AG08396 (cell line): ENCODE measurements at places on chromosomes 6 and 20.

- DNase-seq = peak; percentile 8
Measured at GRCh38 chr6:16803294-16804200, 42.3 kb upstream of the ATXN1 start.

DNA sequence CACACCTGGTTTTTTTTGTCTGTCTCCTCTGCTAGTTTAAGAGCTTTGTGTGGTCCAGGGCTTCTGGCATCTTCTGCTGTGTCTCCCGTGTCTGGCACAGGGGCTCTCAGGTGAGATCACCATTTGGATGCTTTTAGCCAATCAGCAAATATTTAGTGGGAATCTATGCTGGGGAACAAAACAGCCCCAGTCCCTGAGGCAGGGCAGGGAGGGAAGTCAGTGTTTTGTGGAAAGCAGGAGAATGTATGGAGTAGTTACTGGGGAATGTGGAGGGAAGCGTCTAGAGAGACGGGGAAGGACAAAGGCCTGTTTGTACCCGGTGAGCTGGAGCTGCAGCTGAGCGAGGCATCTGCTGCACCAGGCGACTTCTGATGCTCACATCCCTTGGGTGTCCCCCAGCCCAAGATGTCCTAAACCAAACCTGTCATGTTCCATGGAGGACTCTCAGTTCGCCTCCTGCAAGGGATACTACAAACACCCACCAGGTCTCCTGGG lies 49.3 kb upstream of the NNAT start:
- no peak for DNase-seq

- no peak for DNase-seq
Measured at GRCh38 chr6:103000688-103001087, 1607.2 kb downstream of the GRIK2 start.

- DNase-seq = no peak
Measured at GRCh38 chr6:88365230-88365629, 199.1 kb upstream of the CNR1 start.

DNA sequence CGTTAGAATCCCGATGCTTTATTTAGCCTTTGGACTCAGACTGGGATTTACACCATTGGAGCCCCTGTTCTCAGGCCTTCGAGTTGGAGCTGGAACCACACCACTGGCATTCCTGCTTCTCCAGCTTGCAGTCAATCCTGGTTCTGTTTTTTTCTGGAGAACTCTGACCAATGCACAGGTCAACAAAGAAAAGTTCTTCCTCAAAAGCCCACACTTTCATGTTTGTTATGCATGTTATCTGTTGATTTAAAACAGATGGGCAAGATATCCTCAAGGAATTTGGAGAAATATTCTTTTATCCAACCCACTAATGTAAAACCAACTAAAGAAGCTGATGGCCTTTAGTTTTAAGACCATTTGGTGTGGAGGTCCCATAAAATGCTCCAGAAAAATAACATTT lies 205.7 kb downstream of the ANKRD60 start:
- DNase-seq = no peak

DNA sequence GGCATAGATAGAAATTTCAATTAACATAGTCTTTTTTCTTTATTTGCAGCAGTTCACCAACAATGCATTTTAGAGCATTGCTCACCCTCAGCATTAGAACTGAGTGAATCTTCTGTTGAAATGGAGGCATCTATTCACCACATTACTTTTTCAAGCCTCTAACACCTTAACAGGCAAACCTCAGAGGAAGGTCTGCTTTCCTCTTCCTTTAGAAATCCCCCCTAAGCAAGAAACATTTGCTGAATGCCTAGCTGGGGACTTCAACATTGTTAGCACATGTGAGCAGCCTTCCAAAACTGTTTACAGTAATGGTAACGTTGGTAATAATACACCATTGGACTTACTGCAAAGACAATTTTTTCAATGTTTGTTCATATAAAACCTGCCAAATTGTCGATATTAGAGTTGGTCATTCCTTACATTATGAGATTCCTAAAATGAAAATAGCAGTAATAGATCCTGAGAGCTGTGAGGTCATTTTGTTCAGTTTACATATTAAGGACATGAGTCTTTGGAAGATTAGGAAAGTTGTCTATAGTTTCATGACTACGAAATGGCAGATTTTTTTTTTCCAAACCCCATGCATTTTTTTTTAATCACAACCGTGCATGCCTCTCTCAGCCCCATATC lies 20.6 kb upstream of the AKIRIN2 start:
- no peak for DNase-seq

- no peak for DNase-seq
Measured at GRCh38 chr6:158912655-158913054, 87.3 kb downstream of the RSPH3 start.

DNA sequence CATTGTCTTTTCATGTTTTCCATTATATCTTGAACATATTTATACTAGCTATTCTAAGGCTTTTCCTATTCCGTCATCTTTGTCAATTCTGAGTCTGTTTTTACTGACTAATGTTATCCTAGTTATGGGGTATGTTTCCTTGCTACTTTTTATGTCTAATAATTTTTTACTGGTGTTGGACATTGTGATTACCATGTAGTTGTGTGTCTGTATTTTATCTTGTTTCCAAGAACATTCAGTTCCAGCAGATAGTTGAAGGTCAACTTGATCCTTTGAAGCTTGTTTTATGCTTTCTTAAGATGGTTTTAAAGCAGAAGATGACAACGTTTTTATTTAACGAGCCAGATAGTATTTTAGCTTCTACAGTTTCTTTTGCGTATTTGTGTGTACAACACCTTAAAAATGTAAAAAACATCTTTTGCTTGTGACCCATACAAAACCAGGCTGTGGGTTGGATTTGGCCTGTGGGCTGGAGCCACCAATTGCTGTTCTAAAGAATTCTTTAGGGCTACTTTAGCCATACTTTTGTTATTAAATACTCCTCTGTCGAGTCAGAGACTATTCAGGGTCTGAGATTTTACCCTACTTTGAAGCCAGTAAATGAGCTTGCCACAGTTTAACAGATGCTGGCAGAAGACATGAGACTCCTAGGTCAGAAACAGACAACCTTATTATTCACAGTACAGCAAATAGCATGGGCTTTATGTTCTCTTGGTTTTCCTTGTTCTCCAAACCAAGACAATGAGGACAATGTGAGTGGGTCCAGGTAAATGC lies 38.7 kb upstream of the REV3L start:
- DNase-seq = no peak

GRCh38 chr6:30322527-30323501 lies 3.9 kb upstream of the TRIM39 start:
- no peak for DNase-seq

GRCh38 chr6:170008294-170008785 lies 256.9 kb downstream of the ERMARD start:
- DNase-seq = no peak

GRCh38 chr6:31927242-31927862 lies at the start of gene C2:
Gene C2, plus strand, starts transcription at chr6:31927717. Its CDS starts 36 bp downstream, at chr6:31927753.
- DNase-seq = no peak

DNA sequence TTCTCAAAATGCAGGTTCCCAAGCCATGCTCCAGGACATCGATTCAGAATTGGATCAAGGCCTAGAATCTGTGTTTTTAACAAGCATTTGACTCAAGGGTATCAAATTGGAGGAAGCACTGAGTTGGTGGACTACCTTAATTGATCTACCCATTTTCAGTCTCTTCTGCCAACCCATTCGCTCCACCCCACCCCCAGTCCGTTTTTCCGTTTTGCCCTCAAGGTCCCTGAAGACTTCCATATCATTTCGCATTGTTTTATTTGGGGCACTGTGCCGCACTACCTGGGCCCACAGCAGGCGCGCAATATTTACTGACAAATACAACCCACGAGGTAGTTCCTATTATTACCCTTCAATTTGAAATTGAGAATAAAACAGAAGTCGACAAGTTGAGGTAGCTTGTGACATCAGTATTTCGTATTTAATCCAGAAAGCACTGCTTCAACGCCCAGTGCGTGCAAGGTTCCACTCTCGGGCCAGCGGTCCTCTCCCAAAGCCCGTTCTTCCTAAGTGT lies 557 bp upstream of the DHX35 start:
- no peak for DNase-seq

- no peak for DNase-seq
Measured at GRCh38 chr6:109103942-109104341, 8.6 kb downstream of the CEP57L1 start.

GRCh38 chr6:134662077-134662700 lies 287.7 kb downstream of the ALDH8A1 start:
- no peak for DNase-seq

DNA sequence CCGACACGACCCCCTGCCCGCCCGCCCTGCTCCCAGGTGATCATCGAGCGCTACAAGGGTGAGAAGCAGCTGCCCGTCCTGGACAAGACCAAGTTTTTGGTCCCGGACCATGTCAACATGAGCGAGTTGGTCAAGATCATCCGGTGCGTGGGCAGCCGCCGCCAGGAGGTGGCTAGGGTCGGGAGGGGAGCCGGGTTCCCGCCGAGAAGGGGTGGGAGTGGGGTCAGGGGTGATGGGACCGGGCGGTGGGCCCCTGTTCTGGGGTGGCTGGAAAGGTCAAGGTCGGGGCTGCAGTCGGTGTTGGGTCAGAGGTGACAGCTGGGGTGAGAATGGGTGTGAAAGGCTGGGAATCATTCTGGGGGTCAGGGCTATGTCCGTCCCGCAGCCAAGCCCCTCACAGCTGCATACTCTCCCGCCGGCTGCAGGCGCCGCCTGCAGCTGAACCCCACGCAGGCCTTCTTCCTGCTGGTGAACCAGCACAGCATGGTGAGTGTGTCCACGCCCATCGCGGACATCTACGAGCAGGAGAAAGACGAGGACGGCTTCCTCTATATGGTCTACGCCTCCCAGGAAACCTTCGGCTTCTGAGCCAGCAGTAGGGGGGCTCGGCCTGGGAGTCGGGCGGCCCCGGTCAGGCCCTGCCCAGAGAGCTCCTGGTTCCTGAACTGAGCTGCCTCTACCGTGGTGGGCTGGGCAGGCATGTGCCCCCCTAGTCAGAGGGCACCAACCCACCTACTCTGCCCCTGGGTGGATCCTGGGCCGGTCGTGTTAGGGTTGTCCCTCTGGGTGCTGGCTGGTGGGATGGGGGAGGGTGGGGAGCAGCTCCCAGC lies 1.0 kb downstream of the MAP1LC3A start:
- DNase-seq = no peak
